T-helper 2 cell (primary cell): ENCODE measurements at places on chromosomes 3 and 15.

DNA sequence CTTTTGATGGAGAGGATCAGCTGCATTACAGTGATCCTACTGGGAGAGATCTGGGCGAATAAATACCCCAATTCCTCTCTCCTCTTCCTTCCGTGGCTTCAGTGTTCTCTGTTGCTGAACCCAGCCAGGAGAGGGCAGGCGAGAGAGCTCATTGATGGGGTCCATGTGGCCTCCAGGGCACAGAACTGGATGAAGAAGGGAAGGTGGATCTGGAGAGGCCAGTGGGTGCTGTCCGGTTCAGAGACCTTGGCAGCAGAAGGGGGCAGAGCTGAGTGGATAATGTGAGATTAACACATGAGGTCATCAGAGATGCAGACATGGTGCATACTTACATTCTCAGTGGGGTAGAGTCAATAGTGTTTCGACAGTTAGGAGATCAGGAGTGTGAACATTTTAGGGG lies 193.6 kb downstream of the CLSTN2 start:
- no peak for DNase-seq

- DNase-seq: no peak
These were observed 345.3 kb upstream of the POU1F1 start for GRCh38 chr3:87621667-87622066.

DNA sequence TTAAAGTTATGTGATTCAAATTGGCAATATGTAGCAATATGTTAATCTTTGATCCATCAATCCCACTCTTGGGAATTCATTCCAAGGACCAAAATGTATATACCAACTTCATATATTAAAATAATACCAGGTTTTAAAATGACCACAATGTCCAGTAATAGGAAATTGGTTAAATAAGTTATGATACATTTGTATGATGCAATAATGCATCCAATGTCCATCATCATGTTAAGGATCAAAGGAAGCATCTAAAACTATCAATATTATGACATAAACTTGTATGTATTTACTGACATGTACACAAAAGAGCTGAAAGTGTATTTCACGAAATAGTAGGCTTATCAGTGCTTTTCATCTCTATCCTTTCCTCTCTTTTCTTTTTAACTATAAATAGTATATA lies 406.0 kb downstream of the RSL24D1 start:
- no peak for DNase-seq

DNA sequence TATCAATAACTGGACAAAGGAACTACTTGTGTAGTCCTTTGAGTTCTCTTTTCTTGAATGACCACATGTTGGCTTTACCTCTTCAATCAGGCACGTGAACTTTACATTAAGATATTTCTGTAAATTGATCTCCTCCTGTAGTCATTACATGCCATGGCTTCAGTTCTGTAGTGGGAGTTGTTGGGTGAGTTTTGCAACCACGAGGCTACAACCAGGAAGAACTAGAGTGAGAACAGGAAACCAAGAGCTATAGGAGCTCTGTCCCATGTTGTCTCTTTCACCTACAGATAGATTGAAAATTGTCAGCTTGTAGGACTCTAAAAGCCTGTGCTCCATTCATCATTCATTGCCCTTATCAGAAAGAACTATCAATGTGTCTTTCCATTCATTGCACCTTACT lies 2.0 kb downstream of the RSRC1 start:
- no peak for DNase-seq

DNA sequence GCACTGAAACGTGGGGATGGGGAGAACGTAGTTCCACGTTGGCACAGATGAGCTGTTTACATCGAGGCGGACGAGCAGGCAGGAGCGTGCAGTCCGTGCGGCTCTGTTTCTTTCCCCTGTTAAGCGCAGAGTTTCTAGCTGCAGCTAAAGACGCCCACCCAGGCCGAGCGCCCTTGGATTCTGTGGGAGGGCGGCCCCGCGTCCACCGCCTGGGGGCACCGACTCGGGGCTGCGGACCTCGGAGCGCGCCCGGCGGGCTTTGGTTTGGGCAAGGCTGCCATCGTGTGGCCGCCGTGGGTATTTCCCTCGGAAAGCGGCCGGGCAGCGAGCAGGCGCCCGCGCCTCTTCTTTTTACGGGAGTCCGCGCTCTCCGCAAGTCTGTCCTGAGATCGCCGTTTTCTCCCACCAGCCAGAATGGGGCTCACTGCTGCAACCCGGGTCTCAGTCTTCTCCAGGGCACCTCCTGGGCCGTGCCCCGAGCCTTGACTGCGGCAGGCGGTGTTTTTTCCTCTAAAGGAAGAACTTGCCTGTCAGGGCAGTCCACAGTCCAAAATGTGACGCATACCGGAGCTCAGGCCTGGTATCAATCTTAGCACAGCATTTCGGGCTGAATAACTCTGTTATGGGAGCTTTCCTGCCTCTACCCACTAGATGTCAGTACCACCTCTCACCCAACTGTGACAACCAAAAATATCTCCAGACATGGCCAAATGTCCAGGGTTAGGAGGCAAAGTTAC lies 219.9 kb upstream of the IGF1R start:
- peak; percentile 21 for DNase-seq

DNA sequence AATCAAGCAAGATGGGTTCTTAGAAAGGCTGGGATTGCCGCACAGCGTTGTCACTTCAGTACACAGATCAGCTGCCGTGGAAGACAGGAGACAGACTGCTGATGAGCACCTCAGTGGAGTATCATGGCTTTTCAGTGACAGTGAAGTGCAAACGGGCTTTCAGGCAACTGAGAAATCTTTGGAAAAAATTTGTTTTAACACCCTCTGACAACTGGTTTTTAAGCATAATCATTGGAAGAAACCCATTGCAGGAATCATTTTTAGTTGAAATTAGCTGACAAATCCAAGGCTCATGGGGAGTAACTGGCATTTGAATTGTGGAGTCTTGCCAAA lies 418.8 kb downstream of the OTOL1 start:
- no peak for DNase-seq

DNA sequence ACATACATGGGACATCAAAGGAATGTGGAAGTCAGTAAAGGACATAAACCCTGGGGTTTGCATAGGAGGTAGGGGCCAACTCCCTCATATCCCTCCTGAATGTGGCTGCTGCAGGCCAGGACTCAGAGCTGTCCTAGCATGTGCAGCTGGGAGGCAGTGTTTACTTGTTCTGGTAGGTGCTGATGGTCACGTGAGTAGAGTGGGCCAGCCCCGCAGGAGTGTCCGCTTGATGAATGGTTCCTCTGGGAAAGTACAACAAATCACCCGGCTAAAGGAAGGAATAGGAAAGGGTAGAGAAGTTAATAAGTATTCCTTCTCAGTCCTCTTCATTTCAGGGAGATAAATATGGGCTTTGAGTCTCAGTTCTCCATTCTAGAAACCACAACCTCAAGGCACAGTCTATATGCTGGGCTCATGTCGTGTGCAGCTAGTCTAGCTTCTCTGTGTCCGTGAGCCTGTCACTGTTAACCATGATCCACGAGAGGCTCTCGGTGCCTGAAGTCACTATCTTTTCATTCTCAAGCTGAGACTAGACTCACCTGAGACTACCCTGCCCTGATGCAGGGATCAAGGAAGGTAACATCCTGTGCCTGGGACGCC lies 17.9 kb downstream of the RIOX2 start:
- no peak for DNase-seq

DNA sequence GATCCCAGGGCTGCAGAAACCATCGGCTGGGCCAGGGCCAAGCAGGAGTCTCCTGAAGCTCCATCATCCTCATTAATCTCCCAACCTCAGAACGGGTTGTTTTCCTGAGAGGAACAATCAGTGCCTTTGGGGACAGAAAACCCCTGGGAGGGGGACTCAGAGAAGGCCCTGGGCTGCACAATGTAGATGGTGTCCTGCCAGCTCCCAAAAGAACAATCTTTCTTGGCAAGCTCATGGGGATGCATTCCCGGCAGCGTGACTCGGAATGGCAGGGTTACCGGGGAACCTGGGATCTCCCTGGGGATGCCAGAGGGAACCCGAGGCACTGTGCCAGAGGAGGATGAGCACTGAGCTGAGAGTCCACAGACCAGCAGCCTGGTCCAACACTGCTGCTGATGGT lies 72.1 kb upstream of the ATP2B2 start:
- no peak for DNase-seq

- DNase-seq: peak; percentile 94
These were observed 447 bp upstream of the ZBTB20 start for GRCh38 chr3:115147329-115148141.

- no peak for DNase-seq
These were observed 335.3 kb downstream of the CLSTN2 start for GRCh38 chr3:140270329-140270728.

DNA sequence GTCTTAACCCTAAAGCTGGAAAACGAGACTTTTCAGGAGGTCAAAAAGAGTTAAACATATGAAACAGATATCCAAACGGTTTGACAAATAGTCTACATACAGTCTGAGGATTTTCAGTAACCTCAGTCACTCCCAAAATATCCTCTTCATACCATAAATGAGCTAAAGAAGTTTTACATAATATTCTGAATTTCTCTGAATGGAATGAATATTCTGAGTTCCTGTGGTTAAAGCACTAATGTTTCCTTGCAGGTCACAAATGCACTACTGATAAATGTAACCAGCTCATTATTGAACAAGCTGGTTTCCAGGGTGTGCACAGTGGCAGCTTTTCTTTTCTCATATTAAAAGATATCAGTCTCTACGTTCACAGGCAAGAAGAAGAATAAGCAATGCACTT lies 137.4 kb upstream of the POU1F1 start:
- no peak for DNase-seq

DNA sequence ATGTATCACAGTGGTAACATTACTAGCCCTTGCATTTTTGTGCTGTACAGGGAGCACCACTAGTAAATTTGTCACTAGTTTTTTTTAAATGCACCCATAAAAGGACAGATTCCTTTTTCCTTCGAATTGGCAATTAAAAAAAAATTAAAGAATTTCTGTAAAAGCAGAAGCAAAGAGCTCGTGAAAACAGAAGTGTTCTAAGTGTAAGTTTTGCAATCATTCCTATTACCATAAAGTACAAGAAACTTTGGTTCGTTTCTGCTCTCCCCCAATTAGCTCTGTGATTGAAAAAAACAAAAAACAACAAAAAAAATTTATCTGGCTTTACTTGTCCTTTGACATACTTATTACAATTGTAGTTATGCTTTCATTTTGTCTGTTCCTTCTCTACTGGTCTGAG lies 5.3 kb downstream of the SERP1 start:
- no peak for DNase-seq

DNA sequence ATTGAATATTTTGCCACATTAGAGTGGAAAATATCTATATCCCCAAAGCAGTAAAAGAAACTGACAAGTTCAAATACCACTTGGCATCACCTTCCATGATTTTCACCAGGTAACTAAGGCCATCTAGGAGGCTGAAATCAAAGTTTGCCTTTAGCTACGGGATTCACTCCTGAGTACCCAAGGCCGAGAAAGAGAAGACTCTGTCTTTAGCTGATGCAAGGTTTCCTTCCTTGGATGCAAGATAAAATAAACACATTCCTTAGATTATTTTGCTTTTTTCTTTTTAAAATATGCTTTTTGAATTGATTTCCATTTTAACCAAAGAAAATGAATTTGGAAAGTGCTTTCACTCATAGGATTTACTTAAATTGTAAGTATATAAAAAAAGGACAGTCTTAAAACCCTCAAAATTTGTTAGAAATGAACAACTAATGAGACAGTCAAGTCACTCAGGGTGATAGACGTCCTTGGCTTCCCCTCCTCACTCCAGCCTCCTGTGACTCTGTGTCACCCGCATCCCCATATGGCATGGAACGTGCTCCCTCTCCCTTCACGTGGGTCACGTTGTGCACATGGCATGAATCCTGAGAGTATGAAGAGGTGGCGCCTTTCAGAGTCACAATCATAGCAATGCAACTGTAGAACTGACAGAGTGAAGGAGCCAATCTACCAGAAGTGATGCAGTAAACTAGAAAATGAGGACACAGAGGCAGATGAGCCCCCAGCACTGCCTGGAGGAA lies 148.4 kb downstream of the RTP4 start:
- no peak for DNase-seq

GRCh38 chr3:24443476-24443875 lies 51.2 kb downstream of the THRB start:
- no peak for DNase-seq

- DNase-seq: no peak
These were observed 54.2 kb downstream of the DTWD1 start for GRCh38 chr15:49675041-49675440.

- DNase-seq: no peak
These were observed 490.7 kb downstream of the RBMS3 start for GRCh38 chr3:29771602-29772001.

GRCh38 chr15:93265111-93265556 lies 176.1 kb upstream of the RGMA start:
- no peak for DNase-seq

DNA sequence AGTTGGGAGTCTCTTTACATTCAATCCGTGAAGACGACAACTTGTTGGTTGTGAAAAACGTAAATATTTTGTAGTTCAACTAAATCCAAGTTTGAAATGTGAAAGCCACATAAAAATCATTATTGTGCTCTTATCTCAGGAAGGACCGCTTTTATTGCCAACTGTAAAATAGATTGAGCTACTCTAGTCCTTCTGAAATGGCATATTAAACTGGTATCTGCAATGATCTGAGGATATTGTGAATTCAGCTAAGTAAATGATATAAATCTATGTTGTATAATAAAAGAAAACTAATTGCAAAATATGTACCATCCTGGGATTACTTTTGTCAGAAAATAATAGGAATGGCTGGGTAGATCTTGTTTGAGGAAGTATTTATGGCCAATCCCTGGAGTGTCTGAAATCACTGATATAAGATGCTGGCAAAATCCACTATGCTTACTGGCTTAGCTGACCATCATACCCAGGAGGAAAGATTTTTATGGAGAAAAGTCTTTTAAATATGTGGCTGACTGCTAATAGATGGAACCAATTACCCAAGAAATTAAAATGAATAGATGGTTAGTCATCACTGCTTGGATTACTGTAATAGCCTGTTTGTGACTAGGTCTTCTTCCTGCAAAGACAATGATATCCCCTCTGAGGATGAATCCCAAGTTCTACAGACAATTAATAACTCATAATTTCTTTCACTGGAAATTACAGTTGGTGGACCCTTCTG lies 191.8 kb downstream of the SEMA6D start:
- DNase-seq: no peak

- no peak for DNase-seq
These were observed 174.6 kb downstream of the CHST2 start for GRCh38 chr3:143294188-143294587.

- no peak for DNase-seq
These were observed 47.3 kb upstream of the IL12A start for GRCh38 chr3:159941038-159942000.

DNA sequence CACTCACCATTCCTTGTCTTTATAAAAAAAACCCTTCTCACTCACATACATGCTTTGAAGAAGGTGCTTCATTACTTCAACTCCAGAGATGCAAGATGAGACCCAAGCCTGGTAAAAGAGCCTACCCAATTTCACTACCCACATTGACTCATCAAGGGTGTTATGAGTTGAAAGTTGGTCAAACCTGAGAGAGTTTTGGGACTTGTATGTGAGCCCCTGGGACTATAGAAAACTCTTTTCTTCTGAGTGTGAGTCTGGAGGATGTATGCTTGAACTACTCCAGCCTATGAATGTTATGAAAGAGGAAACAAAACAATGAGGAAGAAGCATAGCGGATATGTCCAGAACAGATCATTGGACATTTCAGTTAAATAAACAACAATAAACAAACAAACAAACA lies 106.5 kb upstream of the SATB1 start:
- DNase-seq: no peak
